ENCODE measurements at places on chromosomes 13 and 19.

DNA sequence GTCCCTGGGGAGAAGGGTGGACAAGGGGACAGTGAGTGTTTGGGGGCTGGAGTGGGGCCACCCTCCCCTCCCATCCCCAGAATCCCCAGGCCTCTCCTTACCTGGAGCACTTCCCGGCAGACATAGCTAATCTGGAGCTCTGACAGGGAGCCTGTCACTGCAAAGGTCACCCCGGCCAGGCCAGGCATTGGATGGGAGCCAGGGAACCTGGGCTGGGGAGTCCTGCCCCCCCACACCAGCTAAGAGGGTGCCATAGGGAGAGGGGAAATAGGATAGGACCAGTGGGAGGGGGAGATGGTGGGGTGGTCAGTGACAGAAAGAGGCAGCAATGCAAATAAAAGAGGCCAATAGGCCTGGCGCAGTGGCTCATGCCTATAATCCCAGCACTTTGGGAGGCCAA is 3.5 kb downstream of the MAP4K1 start:
- DNase-seq, result no peak

GRCh38 chr13:50203256-50203941 is 188.2 kb downstream of the KCNRG start:
- DNase-seq, result no peak

- DNase-seq, result no peak
Observed at GRCh38 chr13:53568491-53568890, 539.9 kb downstream of the OLFM4 start.

DNA sequence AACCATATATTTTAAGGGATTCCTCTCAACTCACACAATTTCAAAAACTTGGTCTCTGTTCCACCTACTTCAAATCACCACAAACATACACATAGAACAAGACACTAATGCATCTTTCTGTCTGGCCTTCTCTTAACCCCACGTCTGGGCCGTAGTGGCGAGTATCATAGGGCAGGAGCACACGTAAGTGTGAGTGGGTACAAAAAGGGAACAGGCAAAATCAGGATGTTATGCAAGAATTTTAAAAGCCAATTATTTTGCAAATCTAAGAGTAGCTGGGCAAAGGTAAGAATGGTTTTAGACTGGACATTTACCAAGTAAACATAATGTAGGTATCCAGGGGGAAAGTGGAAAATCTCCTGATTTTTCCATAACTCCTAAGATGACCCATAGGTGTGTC is 35.1 kb downstream of the MTMR6 start:
- no peak for DNase-seq

GRCh38 chr19:14116918-14117578 is 514 bp downstream of the PRKACA start:
- DNase-seq, result peak; percentile 25

DNA sequence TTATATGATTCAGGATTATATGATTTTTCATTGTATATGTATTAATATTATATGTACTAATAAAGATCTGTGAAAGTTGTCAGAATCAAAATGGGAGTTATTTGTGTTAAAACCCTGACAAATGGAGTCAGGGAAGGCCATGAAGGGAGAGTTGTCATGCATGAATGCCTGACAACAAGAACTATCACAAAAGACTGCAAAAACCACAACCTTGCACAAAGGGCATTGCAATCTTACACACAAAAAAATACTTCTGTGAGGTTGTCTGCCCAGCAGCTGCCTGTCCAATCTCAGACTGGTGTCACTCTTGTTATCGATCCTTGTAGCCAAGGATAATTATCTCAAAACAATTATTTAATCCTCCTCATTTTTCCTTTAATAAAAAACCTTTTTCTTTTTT is 21.2 kb upstream of the RBM26 start:
- no peak for DNase-seq

- no peak for DNase-seq
Observed at GRCh38 chr13:46303742-46304385, 83.2 kb downstream of the RUBCNL start.

DNA sequence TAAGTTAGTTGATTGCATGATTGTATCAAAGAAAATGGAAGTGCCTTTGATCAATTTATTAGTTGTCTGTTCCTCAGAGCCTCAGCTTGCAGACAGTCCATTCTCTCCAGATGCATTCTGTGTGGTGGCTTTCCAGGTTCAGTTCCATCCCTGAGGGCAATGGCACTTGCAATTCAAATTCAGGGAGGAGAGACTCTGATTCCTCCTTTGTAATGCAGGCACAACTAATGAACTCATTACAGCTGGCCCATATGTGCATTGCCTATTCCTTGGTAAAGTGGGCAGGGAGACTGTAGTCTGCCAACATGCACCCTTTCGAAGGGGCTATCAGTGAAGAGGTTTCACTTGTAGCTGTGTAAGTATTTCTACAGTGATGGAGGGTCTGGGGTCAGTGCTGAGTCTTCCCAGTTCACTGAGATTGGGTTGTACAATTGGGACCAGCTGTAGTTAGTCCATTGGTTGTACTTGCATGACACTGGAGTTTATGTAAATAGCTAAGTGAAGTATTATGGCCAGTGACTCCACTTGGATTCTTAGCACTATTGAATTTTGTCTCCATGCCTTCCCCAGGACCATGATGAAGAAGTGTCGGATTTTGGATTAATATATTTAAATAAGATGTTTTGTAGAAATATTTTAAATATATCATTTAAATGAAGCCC is 401.7 kb downstream of the GPC6 start:
- DNase-seq, result no peak

- no peak for DNase-seq
Observed at GRCh38 chr13:106038752-106039151, 496.7 kb downstream of the EFNB2 start.

DNA sequence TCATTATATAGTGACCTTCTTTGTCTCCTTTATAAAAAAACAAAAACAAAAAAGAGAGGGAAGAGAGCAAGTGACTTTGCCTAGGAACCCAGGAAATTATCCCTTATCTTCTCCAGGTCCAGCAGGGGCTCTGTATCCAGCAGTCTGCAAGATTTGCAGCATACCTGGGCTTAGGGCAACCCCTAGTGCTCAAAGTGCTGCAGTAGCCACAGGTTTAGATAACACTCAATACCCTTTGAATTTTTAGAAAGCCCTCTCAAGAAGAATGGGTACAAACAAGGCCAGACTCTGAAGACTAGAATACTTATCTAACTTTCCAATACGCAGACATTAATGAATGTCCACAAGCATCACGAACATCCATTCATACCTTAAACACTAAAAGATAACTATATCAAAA is 43.2 kb downstream of the CCNA1 start:
- no peak for DNase-seq

- no peak for DNase-seq
Observed at GRCh38 chr13:94548382-94548781, 47.6 kb downstream of the TGDS start.

DNA sequence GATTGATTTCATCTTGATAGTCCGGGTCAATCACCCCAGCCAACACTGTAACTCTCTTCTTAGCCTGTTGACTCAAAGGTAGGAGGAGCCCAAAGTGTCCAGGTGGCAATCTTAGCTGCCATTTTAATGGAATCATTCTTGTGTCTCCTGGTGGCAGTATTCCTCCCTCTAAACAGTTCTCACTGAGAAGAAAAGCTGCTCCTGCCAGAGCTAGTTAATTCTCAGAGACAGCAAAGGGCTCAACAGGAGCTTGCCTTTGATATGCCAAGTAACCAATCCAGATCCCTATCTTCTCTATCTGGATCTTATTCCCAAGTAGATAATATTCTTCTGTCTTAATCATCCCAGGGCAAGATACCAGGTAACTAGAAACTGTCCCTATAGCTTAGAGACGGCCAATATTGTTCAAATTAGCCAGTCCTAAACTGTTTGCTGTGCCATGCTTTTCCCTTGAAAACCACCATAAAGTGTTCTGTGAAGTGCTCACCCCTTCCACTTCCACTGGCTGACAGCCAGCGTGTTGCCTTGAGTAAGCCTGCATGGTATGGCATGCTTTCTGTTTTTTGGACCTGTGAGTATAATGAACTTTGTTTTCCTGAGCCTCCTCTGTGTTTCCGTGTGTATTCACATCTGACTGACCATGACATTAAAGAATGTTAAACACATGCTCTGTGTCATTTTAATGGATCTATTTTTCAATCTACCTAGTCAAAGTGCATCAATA is 463.7 kb upstream of the SLITRK5 start:
- DNase-seq, result no peak

DNA sequence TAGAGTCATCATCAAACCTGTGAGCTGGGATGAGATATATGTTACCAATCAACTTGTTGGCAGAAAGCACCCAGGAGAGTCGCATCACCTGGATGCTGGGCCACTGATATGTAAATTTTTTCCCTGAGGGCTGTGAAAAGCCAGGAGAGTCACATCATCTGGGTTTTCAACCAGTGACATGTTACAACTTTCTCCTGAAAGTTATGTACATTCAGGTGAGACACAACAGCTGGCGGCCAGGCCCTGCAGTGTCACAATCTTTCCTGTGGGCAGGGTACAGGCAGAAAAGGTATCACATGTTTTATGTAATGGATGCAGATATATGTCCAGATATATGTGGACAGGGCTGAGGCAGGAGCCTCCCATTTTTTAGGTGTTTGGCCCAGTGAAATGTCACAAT is 13.2 kb upstream of the ZNF724 start:
- DNase-seq, result no peak

DNA sequence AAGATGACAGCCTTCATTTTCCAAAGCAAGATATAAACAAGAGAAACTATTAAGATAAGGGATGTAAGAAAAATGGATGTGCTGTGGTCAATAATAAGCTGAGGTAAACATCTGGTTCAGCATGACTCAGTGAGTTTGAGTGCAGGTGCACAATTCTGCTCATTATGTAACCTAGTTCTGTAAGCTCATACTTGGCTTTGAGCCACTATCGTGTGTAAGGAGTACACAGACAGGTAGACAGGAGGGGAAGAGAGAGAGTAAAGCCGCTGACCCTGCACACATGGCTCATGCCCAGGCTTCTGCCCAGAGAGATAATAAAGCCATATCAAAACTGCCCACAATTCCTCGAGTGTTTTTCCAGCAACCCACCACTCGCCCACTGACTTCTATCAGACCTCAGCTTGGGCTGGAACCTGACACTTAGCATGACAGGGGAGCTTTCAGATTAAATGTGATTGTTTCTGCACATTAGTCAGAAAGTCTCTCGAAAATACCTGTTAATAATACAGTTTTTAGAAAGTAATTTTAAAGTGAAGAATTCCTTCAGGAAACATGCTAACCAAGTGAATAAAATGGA is 51.7 kb downstream of the ZNF91 start:
- no peak for DNase-seq

GRCh38 chr13:110628952-110629701 is 13.8 kb downstream of the NAXD start:
- DNase-seq, result no peak

DNA sequence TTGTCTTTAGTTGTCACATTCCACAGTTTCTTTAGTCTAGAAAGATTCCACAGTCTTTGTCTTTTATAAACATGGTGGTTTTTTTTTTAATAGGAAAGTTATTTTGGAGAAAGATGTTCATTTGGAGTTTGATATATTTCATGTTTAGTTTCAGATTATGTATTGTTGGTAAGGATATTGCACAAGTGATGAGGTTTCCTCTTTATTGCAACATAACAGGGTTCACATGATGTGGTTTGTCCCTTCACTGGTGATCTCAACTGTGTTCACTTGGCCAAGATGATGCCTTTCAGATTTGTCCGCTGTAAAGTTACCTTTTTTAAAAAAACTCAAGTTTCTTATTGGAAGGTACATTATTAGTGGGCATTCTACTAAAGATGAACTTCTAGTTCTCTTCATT is 3.2 kb downstream of the ZNF230 start:
- DNase-seq, result no peak

- no peak for DNase-seq
Observed at GRCh38 chr13:48501705-48502104, 31.2 kb downstream of the RCBTB2 start.

DNA sequence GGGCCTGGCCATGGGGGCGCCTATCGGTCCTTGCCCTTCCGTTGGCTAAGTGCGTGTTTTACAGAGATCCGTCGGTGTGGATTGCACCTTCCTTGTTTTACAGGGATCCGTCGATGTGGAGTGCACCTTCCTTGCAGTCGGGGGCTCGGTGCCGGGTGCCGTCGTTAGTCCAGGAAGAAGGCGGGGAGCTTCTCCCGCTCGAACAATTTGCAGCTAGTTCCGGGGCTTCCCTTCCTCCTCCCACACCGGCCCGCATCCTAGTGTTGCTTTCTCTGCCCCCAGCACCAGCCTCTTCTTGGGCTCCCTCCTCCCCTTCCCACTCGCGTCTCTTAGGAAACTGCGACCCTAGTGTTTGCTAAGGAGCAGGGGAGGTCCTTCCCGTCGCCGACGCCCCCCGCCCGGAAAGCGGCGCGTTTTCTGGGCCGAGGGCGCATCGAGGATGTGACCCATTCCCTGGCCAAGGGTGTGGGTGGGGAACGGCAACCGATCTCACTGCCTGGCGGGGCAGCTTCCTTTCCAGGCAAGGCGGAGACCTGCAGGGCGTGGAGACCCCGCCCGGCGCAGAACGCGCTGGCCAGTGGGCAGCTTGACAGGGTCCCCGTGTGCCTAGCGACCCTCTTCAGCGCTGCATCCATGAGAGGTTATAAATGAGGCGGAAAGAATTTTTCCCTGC is 75.7 kb upstream of the ZNF91 start:
- no peak for DNase-seq

DNA sequence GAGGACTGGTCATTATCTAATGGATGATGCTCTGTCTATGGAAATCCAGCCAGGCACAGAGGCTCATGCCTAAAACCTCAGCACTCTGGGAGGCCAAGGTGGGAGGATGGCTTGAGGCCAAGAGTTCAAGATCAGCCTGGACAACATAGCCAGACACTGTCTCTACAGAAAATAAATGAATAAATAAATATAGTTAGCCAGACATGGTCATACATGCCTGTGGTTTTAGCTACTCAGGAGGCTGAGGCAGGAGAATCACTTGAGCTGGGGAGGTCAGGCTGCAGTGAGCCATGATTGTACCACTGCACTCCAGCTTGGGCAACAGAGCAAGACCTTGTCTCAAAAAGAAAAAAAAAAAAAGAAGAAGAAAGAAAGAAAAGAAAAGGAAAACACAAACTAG is 234.7 kb downstream of the TSHZ3 start:
- no peak for DNase-seq

GRCh38 chr13:81394640-81395039 is 1053.7 kb upstream of the SPRY2 start:
- no peak for DNase-seq

DNA sequence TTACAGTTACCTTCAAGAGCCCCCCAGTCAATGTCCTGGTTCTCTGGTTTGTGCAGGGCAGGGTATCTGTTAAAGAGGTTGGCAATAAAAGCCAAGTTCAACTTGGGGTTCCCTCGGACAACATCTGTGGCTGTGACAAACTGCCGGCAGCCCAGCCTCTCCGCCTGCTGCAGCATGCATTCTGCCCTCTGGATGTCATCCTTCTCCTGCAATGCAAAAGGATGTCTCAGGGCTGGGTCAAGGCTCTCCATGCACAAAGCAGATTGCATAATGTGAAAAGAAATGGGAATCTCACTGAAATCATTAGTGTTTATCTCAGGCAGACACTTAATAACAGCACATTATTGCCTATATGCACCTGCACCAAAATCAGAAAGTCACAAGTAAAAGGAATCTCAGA is 35.1 kb downstream of the LCP1 start:
- no peak for DNase-seq

All from activated naive CD4-positive, alpha-beta T cell treated with Interleukin-2 at 50 U/mL for 16 hours (primary cell).